ENCODE measurements at places on chromosomes 2 and 18.
A peak's percentile ranks its signal among the peaks of the same experiment; 100 is the strongest.

GRCh38 chr2:24304098-24304497, 56.2 kb downstream of the ITSN2 start:
- no peak for DNase-seq

GRCh38 chr2:185687967-185688366, 50.6 kb upstream of the FSIP2 start:
- DNase-seq, result no peak

GRCh38 chr2:6909431-6910385, 7.5 kb upstream of the RNF144A start:
- no peak for DNase-seq

- DNase-seq, result no peak
These were observed 92.8 kb upstream of the MSH2 start for GRCh38 chr2:47309952-47310800.

DNA sequence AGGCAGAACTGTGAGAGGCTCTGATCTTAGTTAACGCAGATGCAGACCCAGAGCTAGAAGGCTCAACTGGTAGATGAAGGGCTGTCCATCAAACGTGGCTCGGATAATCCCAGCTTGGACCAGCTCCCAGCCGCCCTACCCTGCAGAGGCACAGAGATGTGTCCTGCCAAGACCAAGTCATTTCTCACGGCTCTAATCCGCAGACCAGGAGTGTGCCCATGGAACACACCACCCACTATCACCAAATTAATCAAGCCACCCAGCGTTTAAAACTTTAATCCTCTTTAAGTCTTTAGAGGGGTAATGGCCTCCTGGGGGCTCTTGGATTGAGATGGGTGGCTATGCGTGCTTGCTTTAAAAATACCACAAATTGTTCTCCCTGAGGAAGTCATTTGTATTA, 17.5 kb downstream of the LYPD1 start:
- peak; percentile 75 for DNase-seq

GRCh38 chr2:210591663-210592062, 35.3 kb downstream of the CPS1 start:
- DNase-seq, result no peak

GRCh38 chr2:240392084-240392947, 43.1 kb upstream of the GPC1 start:
- no peak for DNase-seq

DNA sequence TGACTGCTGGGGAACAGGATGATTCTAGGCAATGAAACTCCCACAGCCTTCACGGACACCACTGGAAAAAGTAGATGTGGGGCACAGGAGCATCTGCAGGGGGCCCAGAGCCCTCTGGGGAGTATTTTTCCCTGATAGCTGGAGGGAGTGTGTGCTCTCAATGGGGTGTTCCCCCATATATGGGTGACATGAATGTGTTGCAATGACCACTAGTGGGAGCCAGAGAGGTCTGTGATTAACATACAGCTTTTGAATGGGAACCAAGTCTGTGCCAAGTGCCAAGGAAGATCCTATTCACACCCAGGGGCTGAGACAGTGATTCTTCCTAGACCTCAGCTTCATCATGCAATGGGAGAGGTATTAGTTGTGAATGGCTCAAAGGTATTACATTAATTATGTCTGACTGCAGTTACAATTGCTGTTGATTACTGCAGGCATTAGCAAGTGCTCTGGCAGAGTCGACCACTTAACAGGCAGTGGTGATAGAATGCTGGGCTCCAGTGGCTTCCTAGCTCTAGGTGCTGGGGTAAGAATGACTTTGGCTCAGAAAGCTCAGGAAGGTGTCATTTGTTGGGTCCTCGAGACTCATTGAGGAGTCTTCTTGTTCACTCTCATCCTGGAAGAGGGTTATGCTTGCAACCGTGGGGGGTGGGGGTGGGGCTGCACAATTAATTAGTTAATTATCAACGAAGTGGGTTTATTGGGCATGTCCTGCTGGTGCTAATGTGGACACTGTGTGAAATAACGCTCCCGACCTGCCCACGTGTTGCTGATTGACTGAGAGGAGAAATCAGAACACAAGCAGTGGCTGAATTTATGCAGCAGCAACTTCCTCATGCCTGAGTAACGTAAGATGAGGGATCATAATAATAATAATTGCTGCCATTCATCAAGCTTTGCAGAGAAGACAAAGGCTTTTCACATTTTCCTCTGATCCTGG, 194.1 kb downstream of the CLIP4 start:
- peak; percentile 83 for DNase-seq

- no peak for DNase-seq
These were observed 596 bp downstream of the MREG start for GRCh38 chr2:216012830-216013079.

- no peak for DNase-seq
These were observed 162.4 kb downstream of the GPD2 start for GRCh38 chr2:156598563-156598962.

GRCh38 chr18:70149156-70149555, 56.3 kb downstream of the RTTN start:
- no peak for DNase-seq

GRCh38 chr2:179139506-179139905, 89.6 kb upstream of the CCDC141 start:
- no peak for DNase-seq

DNA sequence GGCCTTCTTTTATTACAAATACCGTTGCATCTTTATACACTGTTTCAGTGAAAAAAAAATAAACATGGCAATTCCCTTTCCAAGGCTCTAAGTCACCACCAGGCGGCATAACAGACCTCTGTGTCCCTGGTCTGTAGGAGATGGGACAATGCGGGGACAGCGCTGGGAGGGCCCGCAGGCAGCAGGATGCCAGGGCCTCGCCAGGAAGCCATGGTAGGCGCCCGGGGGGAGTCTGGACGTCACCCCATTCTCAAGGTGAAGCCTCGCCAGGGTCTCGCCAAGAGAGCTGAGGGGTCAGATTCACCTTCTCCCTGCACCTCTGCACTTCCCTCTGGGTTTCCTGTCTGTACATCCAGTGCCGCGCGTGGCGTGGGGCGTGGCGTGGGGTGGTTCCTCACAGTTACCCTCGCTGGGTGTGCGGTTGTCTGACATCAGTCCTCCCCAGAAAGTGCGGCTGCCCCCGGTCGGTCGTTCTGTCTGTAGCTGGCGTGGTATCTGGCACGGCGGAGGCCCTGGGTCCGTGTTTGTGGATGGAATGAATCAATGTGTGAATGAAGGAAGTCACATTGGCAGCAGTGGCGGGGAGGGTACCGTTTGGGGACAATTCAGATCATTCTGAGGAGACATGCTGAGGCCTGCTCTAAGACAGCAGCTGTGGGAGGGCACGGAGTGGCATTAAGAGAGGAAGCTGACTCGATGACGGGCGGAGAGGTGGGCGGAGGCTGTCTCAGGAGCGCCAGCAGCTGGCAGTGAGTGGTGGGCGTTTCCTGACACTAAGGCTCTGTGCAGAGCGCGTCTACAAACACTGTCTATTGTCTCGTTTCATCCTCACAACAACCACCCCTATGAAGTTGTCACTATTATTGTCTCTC, 46.0 kb downstream of the LRRFIP1 start:
- peak; percentile 73 for DNase-seq

- no peak for DNase-seq
These were observed 267.2 kb downstream of the HRH4 start for GRCh38 chr18:24727685-24728084.

DNA sequence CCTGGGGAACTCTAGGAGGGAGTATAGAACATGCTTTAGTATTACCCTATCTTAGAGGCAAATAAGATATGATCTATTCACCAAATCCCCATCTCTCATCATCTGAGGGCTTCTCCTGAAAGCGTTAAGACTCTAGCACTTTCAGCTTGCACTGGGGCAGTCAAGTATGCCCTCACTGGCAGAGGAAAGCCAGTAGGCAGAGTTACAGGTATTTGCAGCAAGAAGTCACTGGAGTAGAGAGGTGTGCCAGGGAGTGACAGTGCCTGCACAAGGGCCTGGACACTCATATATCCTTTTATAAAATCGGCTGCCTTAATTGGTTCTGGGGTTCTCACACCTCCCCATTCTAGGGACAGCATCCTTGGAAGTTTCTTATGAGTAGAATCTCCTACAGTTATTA, 31.9 kb upstream of the CCDC85A start:
- DNase-seq, result no peak

DNA sequence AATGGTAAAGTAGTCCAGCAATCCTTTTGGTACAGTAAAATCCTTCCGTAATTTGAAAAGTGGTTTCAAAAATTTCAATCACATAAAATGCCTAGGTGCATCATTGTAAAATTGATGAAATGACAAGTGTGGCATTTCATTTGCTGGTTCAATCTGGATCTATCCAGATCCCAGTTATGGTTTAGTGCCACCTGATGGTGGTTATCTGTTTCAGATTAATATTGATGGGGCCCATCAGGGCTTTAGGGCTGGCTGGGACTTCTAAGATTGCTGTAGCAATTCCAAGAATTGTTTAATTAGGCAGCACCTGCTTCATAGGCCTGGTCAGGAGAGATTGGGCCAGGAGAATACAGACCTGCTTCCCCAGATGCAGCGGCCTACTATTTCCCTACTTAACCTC, 55.5 kb upstream of the PIK3C3 start:
- no peak for DNase-seq

- no peak for DNase-seq
These were observed 943.5 kb downstream of the TRIB2 start for GRCh38 chr2:13660231-13660630.

DNA sequence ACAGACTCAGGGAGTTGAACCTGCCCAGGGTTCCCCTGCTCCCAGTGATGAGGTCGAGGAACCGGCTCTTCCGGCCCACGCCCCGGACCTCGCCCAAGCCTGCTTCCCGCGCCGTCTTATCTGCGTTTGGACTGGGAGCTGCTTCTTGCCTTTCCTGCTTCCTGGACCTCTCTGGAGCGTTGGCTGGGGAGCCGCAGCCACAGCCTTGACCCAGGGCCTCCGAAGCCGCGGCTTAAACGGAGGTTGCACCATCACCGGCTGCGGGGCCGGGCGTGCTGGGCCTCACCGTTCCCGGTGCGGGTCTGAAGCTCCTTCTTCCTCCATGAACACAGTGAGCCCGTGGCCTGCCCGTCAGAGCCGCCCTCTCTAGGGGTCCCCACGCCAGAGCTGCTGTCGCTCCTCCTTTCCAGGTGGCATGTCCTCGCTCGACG, 13.3 kb downstream of the NTSR2 start:
- DNase-seq, result no peak

DNA sequence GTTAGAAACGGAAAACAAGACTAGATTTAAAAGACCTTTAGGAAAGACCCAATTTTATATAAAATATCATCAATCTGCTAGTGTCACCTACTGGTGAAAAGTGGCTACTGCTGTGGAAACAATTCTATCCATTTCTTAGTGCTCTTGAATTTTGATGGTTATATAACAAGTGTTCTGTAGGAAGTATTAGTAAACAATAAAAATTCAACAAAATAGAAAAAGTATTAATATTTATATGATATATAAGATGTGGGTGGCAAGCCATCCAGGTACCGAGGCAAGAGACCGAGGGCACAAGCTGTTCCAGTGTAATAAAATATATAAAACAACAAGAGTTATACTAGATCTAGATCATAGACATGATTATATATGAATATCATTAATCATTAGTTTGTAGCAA, 6.2 kb upstream of the TMEM87B start:
- DNase-seq, result peak; percentile 54

DNA sequence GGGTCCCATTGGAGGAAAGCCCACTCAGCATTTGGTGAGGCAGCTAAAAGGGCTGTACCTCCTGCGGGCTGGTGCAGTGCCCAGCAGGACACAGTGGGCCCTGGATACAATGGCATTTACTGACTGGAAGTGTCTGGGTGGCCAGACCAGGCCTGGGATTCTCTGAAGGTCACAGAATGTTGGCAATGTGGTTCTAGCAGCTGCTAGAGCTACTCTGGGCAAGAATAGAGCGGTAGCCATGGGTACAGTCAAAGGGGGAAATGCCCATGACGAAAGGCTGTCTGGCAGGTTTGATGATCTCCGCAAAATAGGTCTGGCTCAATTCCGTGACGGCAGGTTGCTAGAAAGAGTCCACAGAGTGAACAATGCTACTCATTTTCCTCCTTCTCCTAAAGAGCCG, 241.8 kb downstream of the AFF3 start:
- no peak for DNase-seq

- DNase-seq, result no peak
These were observed 21.0 kb downstream of the SMAD2 start for GRCh38 chr18:47909484-47909883.

GRCh38 chr18:5746844-5747243, 148.5 kb downstream of the TMEM200C start:
- DNase-seq, result peak; percentile 63

- no peak for DNase-seq
These were observed 43.4 kb downstream of the THUMPD2 start for GRCh38 chr2:39735648-39736047.

DNA sequence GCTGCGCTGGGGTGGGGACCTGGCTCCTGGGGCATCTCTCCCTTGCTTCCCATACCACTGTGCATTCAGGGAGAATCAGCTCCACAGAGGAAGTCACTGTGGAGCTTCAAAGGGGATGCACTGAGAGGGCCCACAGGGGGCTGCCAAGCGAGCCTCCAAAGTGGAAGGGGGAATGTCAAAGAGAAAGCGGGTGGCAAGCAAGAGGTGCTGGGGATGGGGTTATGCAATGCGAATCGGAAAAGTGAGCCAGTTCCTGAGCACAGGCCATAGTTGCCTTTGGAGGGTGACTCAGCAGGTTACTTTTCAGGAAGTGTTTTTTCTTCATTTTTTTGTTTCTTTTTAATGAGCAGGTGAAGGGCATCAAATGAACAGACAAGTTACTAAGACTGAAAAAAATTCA, 17.6 kb downstream of the PMAIP1 start:
- DNase-seq, result no peak

GRCh38 chr2:64797881-64798575, 144.3 kb upstream of the SERTAD2 start:
- no peak for DNase-seq

DNA sequence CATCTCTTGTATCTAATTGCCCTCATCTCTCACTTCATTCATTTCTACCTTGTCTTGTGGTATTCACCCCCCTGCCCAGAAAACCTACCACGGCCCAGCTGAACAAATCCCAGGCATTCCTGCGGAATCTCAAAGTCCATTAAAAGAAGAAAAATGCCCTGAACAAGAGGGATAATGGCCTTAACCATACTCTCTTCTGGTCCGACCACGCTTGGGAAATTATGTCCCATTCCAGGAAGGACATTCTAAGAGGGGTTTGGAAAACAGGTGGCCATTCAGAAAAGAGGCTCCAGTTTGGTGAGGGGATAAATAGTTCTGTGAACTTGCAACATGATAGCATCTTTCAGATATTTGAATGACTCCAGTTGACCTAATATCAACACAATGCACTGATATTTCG, 349.9 kb upstream of the ZNF521 start:
- DNase-seq, result no peak

Data from NCI-H524 (cell line).